NCI-H2171 treated with DMSO at 0.1 percent for 48 hours (cell line): ENCODE measurements at places on chromosomes 2 and 18.

DNA sequence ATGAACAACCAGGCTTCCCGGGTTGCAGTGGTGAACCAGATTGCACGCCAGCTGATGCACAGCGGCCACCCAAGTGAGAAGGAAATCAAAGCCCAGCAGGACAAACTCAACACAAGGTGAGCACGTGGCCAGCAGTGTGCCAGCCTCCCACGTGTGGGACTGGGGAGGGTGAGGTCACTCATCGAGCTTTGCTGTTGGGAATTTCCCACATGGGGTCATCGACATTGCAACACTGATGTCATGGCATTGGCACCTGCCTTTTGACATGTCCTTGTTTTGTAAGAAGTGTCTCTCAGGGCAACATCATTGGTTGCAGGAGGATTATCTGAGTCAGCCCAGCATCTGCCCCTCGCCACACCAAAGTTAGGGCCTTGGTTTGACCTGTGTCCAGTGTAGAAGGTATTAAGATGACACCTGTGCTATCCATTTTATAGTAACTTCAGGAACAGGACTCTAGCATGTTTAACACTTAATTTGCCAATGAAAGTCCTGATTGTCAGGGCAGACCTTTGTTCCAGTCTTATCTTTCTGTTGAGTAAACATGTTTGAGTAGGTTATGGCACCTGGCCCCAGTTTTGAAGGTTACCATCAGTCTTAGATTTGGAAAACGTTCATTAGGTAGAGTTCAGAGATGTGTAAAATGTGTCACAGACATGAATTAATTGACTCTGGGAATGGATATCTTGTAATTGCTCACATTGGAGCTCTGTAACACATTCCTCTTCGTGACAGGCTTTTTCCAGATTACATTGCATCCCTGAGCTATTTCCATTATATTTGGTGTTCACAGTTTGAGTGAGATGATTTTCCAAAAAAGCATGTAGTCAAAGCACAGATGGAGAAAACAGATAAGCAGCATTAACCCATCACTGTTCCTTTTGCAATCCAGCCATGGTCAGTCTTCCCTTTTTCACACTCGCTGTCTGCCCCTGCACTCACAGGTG lies 93.3 kb upstream of the EML6 start:
- DNase-seq, result no peak

GRCh38 chr2:25035537-25036220 lies 6.2 kb upstream of the EFR3B start:
- DNase-seq, result no peak

DNA sequence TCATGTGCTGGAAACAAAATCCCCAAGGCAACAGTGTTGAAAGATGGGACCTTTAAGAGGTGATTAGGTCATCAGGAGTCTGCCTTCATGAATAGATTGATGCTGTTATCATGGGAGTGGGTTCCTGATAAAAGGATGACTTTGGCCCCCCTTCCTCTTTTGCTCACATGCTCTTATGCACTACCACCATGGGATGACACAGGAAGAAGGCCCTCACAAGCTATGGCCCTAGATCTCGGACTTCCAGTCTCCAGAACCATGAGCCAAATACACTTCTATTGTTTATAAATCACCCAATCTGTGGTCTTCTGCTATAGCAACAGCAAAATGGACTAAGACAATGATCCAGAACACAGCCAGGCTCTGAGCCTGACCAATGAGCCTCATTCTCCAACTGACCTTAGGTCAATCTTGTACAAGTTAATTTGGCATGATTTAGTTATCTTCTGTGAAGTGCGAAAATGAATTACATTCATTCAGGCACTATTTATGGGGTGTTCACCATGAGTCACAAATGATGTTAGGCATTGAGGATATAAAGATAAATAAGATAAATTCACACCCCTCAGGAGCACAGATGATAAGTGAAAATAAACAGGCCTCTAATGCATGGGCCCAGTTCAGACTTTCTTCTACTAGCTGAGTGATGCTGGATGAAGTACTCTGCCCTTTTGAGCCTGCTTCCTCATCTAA lies 37.7 kb upstream of the NT5C1B start:
- no peak for DNase-seq

DNA sequence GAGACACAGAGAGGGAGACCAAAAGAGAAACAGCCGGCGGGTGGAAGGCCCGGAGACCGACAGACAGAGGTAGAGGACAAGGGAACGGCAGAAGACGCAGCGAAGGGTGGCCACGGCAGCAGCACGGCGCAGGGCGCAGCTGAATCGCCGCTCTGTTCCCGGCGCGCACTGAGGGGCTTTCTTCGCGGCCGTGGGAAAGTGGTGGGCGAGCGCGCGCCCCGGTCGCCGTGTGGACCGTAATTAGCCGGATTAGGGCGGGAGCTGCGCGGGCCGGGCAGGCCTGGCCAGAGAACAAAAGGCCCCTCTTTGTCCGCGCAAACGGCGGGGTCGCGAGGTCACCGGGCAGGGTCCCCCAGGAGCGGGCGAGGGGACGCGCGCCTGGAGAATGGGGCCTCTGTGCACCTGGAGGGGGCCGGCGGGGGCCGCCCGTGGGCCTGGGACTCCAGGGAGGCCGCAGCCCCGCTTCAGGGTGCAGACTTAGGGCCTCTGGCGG lies 158.3 kb downstream of the ZFP36L2 start:
- DNase-seq, result no peak

DNA sequence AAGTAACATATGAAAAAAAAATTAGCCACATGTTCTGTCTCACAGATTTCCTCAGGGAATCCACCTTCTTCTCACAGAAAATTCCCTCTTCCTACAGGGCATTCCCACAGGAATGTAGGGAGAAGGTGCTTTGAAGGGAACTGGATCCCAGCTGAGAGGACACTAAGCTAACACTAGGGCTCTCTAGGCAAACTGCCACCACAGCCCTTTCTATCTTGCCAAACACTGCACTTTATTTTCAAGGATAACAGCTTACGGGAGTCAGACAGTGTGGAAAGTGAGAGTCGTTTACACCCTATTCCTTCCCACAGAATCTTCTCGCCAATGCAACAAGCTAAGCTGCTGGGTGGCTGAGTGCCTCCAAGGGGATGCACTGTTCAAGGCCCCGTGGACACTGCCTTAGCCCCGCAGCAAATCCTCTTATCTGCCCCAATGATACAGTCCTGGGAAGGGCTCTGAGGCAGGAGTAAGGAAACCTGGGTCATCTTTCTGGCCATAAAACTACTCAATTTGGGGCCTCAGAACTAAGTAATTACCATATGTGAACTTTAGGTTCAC lies 76.9 kb downstream of the CCDC93 start:
- DNase-seq, result no peak

GRCh38 chr18:63999871-64000270 lies 30.0 kb downstream of the SERPINB8 start:
- no peak for DNase-seq

DNA sequence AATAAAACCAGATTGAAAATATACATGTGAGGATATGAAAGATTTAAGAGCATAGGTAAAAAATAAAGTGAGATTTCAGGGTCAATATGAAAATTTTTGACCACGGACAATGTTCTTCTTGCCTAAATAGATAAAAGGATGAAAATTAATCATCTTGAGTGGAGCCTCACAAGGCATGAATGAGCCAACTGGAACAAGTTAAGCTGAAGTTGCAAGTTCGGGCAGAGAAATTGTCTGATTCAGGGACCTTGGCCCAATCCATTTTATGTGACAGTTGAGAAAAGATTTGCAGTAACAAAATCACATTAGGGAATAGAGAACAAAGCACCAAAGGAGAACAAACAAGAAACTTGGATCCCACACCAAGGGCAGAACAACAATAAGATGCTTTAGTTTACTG lies 305.3 kb downstream of the TMX3 start:
- DNase-seq, result no peak

DNA sequence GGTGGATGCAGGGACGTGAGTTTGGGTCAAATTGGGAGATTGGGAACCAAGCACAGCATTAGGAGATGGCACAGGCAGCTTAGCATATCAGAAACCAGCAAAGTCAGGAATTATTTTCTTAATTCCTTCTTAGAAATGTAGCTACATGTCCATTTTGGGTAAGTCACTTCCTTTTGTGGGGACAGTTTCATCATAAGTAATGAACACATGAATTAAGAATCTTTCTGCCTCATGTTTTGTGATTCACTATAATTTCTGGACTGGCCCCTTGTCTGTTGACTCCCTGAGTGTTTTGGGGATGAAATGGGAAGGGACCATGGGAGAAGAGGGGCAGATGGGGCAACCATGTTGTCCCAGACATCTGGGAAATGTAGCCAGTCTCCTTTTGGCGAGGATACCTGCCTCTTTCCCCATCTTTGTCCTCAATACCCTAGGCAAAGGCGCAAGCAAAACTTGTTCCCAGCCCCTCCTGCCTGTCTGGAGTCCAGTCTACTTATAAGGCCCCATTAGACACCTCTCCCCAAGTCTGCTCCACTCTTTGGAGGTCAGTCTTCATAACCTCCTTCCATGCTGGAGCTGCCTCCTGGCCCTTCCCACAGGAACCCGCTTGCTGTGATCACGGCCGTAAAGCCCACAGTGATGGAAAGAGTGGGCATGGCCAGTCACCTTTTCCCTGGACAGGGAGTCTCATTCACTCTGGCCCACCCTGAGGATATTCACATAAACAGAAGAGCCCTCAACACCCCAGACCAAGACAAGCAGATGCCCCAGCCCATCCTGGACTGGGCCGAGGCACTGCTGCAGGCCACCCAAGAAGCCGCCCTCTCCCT lies 25.7 kb downstream of the MTHFD2 start:
- DNase-seq, result no peak

- peak; percentile 18 for DNase-seq
Measured at GRCh38 chr2:155363349-155363888, 664.9 kb downstream of the KCNJ3 start.

DNA sequence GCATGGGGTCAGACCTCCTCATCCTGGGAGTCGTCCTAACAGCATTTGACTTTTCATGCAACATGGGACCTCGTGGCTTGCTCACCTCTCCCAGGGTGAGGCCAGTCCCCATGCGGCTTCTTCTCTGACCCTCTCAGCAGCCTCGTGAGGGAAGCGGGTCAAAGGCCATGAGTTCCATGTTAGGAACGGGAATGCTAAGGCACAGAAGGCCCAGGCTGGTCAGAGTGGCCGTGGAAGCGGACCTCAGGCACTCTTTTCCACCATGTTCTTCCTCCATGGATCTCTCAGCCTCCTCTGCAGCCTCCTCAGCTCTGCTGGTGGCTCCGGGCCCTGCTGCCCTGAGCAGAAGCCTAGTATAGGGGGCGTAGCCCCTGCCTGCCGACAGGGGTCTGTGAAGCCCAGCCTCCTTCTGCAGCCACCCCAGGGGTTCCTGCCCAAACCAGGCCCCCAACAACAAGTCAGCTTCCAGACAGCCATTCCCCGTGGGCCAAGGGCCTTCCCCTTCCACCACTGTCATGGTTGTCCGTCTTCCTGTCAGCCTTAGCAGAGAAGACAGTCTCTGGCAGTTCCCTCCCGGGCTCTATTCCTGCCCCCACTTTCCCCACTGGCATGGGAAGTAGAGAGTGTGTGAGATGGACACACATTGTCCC lies 60.0 kb upstream of the OTOF start:
- no peak for DNase-seq

DNA sequence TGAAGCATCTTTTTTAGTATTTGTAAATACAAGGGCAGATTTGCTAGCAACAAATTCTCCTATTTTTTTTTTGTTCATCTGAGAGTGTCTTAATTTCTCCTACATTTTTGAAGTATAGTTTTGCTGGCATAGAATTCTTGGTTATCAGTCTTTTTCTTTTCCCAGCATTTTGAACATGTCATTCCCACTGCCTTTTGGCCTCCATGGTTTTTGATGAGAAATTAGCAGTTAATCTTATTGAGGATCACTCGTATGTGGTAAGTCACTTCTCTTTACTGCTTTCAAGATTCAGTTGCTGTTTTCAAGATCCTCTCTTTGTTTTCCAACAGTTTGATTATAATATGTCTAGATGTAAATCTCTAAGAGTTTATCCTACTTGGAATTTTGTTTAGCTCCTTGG lies 16.9 kb upstream of the RNF149 start:
- no peak for DNase-seq

- no peak for DNase-seq
Measured at GRCh38 chr2:44771522-44771921, 170.0 kb upstream of the SIX3 start.

DNA sequence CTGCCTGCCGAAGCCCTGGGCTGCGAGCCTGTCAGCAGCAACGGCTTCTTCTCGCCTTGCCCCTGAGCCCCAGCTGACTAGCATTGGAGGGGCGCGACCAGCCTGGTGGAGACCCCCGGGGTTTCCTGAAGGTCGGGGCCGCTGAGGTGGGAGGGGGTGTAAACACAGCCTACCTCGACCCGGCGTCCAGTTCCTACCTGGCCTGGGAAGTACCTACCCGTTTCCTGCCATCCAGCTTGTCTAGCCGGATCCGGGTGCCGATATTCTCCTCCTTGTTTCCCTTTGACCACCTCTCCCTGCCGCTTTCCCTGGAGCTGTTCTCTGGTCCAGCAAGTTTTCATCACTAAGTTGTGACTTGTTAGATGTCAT lies 511 bp downstream of the MOB4 start:
- peak; percentile 20 for DNase-seq

- DNase-seq, result peak; percentile 46
Measured at GRCh38 chr2:153872311-153873051, 759 bp downstream of the GALNT13 start.

GRCh38 chr2:63888490-63889402 lies 47.0 kb downstream of the UGP2 start:
- peak; percentile 45 for DNase-seq
